ENCODE measurements at places on chromosomes 4 and X.

GRCh38 chr4:158930639-158930972, 161.8 kb downstream of the FNIP2 start:
- H3K4me3 ChIP-seq = no peak overlapping the region
- H3K27ac ChIP-seq = no peak overlapping the region
- DNase-seq = no peak
- no peaks in the 10 kb centered on the region for H3K4me1 ChIP-seq
- H3K27me3 ChIP-seq = no peaks in the 10 kb centered on the region

DNA sequence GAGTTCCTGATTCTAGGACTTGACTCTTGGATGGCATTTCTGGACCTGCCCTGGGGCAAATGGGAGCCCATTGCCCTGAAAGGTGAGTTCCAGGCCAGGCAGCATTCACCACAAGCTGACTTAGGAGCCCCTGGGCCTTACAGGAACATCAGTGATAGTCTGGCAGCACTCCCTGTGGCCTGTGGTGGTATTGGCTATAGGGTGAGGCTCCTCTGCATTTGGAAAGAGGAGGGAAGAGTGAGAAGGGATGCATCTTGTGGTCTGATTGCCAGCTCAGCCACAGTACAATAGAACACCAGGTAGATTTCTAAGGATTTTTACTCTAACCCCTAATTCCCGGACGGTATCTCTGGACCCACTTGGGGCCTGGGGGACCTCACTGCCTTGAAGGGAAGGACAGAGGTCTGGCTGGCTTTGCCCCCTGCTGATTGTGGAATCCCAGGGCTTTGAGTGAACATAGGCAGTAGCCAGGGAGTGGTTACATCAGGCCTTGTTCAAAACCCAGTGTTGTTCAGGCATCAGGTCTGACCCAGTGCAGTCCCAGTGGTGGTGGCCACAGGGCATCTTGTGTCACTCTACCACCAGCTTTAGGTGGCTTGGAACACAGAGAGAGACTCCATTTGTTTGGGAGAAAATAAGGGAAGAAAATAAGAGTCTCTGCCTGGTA, 32.9 kb downstream of the MAGED4 start:
- no peak for DNase-seq
- no peaks in the 10 kb centered on the region for H3K4me1 ChIP-seq
- no peaks in the 10 kb centered on the region for H3K27me3 ChIP-seq
- no peak overlapping the region for H3K27ac ChIP-seq
- no peaks in the 10 kb centered on the region for H3K36me3 ChIP-seq
- no peak overlapping the region for H3K4me3 ChIP-seq

GRCh38 chr4:156101571-156101970, 147.9 kb upstream of the CTSO start:
- H3K4me1 ChIP-seq = no peaks in the 10 kb centered on the region
- H3K4me3 ChIP-seq = no peak overlapping the region
- no peak overlapping the region for H3K27ac ChIP-seq
- DNase-seq = no peak
- no peaks in the 10 kb centered on the region for H3K36me3 ChIP-seq

DNA sequence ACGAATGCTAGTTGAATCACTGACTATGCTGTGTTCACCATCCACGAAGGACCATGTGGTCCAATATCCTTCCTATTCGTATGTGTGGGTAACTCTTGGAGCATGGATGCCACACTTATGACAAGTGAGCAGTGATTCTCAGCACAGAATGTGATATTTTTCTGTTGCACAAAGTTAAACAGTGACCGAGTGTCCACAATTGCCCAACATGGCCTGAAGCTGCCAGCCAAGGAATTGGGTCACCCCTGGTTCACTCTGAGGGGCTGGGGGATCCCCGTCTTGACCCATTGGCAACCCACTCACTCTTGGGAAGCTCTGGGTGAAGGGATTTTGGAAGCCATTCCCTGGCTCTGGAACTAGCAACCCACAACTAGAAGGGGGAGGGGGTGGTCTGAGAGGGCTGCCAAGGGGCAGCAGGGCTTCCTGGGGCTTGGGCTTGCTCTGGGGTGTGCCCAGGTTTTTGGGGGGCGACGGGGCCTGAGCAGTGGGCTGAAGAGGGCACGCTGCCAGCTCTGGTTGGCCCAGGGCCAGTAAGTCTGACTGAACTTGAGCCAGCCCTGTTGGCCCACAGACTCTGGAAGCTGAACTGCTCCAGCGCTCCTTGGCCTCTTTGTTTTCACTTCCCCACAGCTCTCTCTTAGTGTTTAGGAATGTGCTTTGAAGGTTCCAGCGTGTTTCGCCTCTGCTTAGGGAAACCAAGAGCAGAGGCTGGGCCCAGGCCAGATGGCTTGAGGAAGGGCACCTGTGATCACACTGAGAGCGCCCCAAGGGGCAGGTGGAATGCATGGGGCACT, 43.1 kb upstream of the BCOR start:
- peak overlapping the region; percentile 66 for H3K27ac ChIP-seq
- no peaks in the 10 kb centered on the region for H3K36me3 ChIP-seq
- no peak overlapping the region for H3K4me3 ChIP-seq
- no peaks in the 10 kb centered on the region for H3K27me3 ChIP-seq

GRCh38 chr4:107896646-107897045, 34.7 kb upstream of the CYP2U1 start:
- no peaks in the 10 kb centered on the region for H3K36me3 ChIP-seq
- H3K27me3 ChIP-seq = no peaks in the 10 kb centered on the region
- no peak overlapping the region for H3K4me3 ChIP-seq
- H3K4me1 ChIP-seq = peaks cover 32% of the 10 kb centered on the region
- DNase-seq = no peak
